ENCODE measurements at places on chromosomes 1 and 21.

- no peak for DNase-seq
Measured at GRCh38 chr1:232487236-232487635, 142.7 kb downstream of the SIPA1L2 start.

DNA sequence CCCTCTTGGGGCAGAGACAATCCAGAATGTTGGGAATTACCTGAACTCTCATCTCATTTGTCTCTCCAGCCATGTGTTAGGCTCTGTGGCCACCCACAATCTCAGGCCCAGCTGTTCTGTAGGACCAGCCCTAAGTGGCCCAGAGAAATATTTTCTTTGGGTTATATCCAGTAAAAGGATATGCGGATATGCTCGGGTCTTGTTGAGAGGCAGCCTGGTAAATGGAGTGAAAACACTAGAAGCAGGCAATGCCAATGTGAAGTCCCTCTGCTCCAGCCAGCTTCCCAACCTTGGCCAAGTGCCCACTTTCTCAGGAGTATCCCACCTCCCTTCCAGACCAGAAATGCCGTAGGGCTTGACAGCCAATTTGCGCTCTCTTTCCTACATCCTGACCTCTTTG is 192.2 kb downstream of the ST6GALNAC3 start:
- DNase-seq = no peak

GRCh38 chr1:94067196-94067595 is 53.8 kb downstream of the ABCA4 start:
- peak; percentile 91 for DNase-seq

DNA sequence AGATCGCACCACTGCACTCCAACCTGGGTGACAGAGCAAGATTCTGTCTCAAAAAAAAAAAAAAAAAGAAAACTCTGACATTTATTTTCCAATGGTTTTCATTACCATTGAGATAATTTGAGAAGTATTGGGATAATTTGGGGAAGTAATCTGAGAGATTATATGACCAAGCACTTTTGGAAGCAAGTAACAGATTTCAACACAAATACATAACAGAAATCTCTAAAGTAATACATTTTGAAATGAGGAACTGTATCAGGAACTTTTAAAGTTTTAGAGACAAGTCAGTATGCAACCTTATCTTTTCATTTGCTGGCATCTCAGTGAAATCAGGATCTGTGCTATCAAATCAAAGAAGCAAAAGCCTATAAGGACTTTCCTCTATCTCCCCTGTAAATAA is 25.4 kb upstream of the SLC16A1 start:
- no peak for DNase-seq

GRCh38 chr1:209673631-209674417 is 1.4 kb upstream of the G0S2 start:
- no peak for DNase-seq

GRCh38 chr1:17239420-17239819 is 9.5 kb upstream of the PADI3 start:
- DNase-seq = peak; percentile 97

DNA sequence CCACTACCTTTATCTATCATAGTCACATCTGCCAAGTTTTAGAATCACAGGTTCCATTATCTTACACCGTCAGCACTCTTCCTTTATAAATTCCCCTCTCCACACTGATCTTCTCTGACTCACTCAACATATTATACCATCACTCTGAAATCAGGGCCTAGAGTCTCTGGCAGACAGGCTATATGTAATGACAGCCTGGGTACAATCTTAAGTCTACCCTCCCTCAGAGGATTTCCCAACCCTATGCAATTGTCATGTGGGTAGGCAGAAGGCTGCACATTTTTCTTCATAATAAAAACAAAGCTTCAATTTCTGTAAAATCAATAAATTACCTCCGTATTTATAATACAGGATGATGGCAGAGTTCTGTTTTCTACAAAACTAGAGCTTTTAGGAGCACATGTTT is 138.0 kb downstream of the RERE start:
- DNase-seq = peak; percentile 78

- DNase-seq = no peak
Measured at GRCh38 chr1:41328001-41328615, 33.1 kb upstream of the FOXO6 start.

GRCh38 chr1:196209265-196209664 is 399.0 kb downstream of the KCNT2 start:
- DNase-seq = no peak

DNA sequence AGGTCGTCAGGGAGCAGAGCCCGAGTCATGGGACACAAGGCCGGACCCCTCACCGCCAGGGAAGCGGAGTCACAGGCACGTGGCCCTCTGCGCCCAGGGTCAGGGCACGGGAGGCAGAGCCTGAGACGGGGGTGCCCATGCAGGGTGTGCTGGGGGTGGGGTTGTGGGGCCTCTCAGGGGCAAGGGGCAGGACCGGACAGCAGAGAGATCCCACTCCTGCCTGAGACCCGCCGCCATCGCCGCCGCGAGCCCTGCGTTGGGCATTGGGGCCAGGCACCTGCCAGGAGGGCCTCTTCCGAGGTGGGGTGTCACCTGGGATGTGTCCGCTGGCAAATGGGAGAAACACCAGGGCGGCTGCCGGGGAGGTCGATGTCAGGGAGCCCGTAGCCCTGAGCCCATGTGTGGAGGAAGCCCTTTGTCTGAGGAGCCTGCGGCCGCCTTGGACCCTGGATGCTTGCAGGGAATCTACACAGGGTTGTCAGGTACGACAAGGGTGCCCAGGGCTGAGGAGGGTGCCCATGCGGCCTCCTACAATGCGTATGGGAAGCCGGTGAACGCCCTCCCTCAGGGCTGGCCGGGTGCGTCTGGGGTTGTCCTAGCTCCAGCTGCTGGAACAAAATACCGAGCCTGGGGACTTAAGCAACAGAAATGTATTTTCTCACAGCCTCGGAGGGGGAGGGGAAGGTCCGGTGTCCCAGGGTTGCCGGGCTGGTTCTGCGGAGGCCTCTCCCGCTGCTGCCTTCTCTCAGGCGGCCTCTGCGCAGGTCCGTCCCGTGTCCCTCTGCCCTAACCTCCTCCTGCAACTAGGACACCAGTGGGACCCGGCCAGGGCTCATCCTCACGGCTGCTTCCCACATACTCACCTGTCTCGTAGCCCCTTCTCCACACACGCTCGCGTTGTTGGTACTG is 16.4 kb upstream of the C1orf159 start:
- no peak for DNase-seq

GRCh38 chr1:12601700-12602658 is 16.0 kb downstream of the DHRS3 start:
- peak; percentile 95 for DNase-seq

DNA sequence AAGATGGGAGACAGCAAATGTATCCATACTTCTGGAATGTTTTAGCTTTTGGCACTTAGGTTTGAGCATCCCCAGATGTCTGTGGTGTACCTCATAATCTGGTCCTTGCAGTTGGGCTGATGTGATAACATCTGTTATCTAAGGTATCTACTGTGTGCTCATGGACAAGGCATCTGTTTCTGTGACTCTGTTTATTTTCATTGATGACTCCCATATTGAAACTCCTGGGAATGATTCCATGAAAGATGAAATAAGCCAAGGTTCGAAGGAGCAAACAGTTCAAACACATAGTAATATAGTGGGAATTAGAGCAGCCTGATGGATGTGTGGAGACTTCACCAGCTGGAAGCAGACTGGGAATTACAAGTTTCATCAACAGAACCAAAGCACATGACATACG is 20.7 kb upstream of the TRIM45 start:
- DNase-seq = peak; percentile 9

Measured in iris pigment epithelial cell (primary cell).